T-helper 2 cell (primary cell): ENCODE measurements at places on chromosomes 2 and 18.

DNA sequence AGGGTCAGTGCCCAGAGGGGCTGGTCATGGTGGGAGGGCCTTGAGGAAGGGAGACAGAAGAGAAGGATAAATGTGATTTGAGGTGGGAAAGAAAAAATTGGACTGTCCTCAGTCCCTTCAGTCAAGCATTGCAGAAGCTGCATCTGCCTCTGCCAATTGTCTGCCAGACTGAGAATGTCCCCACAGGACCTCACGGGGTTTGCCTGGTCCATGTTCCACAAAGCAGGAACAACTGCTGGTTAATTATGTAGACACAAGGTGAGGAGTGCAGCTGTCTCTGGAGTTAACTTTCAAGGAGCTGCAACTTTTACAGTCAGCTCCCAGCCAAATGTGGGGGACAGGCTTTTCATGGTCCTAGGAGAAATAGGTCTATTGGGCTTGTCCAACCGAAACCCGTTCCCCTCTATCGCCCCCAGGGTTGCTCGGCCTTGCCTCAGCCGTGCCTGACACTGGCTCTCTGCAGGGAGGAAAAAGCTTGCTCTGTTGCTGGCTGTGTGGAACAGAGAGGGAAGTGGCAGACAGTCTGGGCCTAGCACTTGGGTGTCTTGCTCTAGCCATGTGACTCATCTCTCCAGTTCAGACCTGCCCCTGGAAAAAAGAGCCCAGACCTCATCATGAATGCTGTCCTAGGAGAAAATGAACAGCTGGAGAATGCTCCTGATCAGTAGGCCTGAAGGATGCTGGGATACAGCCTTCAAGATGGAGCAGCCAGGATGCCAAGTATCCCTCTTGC lies 31.1 kb upstream of the PAX8 start:
- DNase-seq, result no peak

- no peak for DNase-seq
Observed at GRCh38 chr18:80246445-80247392, 595 bp downstream of the PARD6G start.

GRCh38 chr2:224283466-224283965 lies 118.4 kb downstream of the FAM124B start:
- no peak for DNase-seq

DNA sequence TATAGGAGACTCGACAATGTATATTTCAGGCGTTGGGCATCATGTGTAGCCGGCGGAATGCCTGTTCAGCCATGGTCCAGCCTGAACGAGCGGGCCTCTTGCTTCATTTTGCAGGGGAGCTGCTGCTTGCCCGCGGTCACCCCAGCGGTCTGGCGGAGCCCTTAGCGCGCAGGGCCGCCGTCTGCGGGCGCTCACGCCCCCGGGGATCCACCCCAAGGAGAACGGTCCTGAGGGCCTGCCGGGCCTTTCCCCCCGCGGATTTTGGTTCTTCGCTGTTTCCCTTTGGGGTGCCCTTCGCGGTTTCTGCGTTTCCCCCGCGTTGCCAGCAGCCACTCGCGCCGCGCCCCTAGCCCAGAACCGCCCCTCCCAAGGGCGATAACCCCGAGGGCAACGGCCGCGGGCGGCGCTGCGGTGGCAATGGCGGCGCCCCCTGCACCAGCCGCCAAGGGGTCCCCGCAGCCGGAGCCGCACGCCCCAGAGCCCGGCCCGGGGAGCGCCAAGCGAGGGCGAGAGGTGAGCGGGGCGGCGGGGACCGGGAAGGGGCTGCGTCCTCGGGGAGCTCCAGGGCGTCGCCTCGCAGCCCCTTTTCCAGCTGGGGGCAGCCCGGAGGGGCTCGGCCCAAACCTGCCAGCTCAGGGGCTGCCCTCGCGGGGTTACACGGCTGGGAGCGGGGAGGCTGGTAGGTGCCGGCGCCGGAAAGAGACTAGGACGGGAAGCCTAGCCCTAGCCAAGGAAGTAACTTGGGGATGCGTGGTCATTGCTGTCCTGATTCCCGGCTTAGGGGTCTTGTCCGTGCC lies at the start of gene MFSD2B:
Gene MFSD2B, plus strand, starts transcription at position 406 of the 797 bp plus-strand sequence. Its CDS starts 12 bp downstream, at position 418.
- no peak for DNase-seq

GRCh38 chr2:100205174-100205573 lies 62.8 kb upstream of the AFF3 start:
- no peak for DNase-seq

GRCh38 chr2:238527565-238527964 lies 100.8 kb downstream of the ASB1 start:
- DNase-seq, result no peak

GRCh38 chr2:237626813-237627440 lies 460 bp upstream of the LRRFIP1 start:
- DNase-seq, result no peak

GRCh38 chr2:30367232-30368070 lies 79.6 kb upstream of the LCLAT1 start:
- no peak for DNase-seq

DNA sequence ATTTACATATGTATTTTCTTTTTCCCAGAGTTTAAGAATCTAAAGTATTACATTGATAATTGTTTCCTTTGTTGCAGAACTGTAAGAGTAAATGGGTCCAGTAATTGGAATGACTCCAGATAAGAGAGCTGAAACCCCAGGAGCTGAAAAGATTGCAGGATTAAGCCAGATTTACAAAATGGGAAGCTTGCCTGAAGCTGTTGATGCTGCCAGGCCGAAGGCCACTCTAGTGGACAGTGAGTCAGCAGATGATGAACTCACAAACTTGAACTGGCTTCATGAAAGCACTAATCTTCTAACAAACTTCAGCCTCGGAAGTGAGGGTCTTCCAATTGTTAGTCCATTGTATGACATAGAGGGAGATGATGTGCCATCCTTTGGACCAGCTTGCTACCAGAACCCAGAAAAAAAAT lies 183.8 kb upstream of the STON1 start:
- DNase-seq, result no peak

DNA sequence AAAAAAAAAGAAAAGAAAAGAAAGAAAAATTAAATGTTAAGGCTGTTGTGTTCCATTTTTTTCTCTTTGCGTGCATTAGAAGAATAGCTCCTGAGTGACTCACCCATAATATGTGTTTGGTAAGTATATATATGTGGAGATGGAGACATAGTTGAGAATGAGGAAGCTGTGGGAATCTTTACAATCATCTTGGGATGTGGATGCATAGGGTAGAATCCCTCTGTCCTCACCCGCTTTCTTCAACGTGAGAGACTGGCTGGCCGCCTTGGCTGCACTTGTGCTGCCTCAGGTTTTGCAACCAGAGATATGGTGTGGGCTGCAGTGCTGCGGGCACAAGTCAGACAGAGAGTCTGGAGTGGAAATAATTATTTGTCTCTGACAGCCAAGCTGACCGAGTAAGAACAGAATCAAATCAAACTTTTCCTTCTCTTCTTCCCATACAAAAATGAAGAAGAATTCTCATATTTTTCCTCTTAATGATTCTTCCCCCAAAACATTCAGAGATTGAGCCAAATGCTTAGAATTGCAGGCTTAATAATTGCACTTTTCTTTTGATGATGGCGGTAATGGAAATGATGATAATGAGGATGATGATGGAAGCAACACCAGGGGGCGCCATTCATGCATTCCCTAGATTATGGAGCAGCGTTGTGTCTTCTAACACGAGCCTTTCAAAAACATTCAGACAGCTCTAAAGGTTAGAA lies 48.5 kb downstream of the SERPINB7 start:
- no peak for DNase-seq

GRCh38 chr2:167712275-167712674 lies 535.1 kb downstream of the STK39 start:
- no peak for DNase-seq

DNA sequence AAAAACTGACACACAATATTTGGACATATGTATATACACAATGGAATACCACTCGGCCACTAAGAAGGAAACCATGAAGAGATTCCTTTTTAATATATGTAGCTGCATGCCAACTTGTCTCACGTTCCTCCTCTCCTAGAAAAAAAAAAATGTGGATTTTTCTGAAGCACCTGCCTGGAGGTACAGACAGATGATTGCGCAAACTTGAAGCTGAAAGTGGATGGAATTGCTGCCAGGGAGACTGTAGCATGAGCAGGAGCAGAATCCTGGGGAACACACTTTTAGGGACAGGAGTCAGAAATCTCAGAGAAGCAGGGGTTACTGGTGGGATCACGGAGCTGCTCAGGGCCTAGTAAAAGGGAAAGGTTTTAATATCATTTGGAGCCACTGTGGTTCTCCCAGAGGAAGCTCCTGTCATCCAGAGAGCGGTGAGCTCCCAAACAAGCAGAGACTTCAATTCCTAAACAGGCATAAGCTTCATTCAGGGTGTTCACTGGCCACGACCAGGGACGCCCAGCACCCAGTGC lies 640 bp upstream of the SPR start:
- DNase-seq, result no peak

DNA sequence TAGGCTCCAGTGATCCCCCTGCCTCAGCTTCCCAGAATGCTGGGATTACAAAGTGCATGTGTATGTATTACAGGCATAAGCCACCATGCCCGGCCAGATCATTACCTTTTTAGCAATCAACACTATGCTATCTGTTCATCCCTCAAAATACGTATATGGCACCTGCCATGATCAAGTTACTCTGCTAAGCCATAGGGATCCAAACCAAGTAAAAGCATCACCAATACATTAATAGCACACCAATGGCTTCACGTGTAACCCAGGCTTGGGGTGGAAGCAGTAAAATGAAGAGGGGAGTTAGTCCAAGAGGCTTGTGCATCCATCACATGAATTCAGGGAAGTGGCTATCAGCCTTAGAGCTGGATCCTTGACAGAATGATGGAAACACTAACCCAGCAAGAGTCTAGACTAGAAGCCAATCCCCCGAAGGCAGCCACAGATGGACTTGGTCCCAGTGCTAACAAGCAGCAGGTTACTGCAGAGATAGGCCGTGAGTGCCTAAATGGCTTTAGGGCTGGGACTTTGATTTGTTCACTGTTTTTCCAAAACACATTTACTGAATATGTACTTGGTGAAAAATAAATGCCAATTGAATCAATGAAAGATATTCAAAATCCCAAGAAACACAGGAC lies 11.3 kb downstream of the HDLBP start:
- DNase-seq, result no peak

DNA sequence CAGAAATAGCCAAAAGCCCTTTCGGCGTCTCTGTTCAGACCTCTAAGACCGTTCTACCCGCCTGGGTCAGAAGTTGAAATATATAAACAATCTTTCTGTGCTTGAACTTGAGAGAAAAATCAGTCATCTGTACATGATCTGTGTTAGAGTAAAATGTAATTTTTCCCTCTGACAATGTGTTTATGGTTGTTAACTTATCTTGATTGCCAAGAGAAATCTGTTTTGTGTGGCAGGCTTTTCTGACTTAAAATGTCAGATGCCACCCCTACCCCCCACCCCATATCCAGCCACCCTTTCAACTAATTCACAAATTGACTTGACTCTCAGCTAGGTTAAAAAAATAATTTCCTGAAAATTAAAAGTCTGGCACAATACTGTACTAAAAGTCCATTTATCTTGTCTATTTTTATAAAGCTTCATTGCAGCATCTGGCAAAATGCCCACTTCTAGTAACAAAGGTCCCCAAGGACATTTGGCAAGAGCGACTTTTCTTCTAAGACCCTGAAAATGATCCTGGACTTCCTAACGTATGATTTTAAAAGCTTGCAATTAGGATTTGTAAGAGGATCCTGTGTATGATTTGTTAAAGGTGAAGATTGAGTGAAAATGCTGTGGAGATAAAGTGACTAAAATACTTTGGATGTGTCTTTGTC lies 304.2 kb downstream of the EPHA4 start:
- DNase-seq, result no peak

DNA sequence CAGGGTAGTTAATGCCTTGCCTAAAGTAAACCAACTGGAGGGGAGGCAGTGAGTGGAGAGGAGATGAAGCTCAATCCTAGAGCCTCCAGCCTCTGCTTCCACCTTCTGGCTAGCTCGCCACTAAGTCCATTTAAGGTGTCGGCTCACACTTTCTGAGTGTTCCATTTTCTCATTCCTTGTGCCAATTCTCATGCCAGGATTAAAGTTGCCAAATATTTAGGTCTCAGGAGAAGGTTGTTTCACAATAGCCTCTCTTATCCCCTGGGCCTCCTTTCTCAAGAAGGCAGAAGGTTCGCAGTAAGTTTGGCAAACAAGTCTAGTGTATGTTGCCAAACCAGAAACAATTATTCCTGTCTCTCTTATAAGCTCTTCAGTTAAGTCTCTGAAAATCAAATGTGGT lies 57.2 kb downstream of the TACR1 start:
- no peak for DNase-seq

DNA sequence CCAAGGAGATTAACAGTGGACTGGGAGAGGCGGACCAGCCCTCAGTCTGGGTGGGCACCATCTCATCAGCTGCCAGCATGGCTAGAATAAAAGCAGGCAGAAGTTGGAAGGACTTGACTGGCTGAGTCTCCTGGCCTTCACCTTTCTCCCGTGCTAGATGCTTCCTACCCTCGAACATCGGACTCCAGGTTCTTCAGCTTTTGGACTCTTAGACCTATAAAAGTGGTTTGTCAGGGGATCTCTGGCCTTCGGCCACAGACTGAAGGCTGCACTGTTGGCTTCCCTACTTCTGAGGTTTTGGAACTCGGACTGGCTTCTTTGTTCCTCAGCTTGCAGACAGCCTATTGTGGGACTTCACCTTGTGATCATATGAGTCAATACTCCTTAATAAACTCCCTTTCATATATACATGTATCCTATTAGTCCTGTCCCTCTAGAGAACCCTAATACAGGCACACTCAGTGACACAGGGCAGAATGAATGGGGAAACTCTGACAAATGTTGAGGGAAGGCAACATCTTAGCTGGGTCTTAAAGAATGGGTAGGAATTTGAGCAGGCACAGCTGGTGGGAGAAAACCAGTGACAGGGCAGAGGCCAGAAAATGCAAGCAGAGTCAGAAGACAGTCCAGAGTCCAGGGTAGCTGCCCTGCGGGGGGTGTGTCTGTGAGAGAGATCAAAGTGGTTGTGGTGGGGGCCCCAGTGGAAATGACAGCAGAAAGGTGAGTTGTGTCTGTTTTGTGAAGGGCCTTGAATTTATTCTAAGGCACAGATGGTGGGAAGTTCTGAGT lies 108.1 kb upstream of the CD302 start:
- no peak for DNase-seq
